ENCODE measurements at places on chromosomes 3 and 15. TPM values are rescaled to one million over a fixed set of nuclear protein-coding genes. Genes with fewer than 3 reads are reported as not detected.
A peak's percentile ranks its signal among the peaks of the same experiment; 100 is the strongest.

NCBP2 gene
- polyA plus RNA-seq = 46.4 TPM

DNA sequence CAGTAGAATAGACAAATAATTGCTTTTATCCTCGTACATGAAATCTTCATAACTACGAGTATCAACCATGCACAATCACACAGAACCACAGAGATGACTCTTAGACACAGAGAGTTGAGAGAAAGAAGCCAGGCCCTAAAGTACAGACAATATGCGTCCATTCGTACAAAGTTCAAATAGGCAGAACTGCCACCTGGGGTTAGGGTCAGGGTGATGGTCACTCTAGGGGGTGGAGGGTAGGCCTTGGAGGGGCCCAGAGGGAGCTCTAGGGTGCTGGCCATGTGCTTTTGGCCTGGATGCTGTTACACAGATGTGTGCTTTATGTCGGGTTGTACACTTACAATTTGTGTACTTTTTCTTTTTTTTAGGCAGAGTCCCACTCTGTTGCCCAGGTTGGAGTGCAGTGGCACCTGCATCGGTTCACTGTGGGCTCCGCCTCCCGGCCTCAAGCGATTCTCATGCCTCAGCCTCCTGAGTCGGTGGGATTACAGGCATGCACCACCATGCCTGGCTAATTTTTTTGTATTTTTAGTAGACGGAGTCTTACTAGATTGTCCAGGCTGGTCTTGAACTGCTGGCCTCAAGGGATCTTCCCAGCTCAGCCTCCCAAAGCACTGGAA lies 65.9 kb upstream of the KLF13 start:
- H3K36me3 ChIP-seq = no peaks in the 10 kb centered on the region
- no peak overlapping the region for H3K27ac ChIP-seq
- H3K27me3 ChIP-seq = no peaks in the 10 kb centered on the region
- H3K4me1 ChIP-seq = peaks cover 64% of the 10 kb centered on the region

DNA sequence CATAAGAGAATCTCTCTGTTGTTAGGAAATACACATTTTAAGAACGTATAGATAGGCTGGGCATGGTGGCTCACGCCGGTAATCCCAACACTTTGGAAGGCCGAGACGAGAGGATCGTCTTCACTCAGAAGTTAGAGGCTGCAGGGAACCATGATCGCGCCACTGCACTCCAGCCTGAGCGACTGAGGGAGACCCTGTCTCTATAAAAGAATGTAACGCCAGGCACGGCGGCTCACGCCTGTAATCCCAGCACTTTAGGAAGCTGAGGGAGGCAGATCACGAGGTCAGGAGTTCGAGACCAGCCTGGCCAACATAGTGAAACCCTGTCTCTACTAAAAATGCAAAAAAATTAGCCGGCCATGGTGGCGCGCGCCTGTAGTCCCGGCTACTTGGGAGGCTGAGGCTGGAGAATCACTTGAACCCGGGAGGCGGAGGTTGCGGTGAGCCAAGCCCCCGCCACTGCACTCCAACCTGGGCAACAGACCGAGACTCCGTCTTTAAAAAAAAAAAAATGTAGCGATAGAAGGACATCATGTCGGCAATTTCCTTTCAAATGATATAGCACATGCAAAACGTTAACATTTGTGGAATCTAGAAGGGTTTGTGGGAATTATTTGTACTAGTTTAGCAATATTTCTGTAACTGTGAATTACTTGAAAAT lies 730 bp upstream of the RPL14 start:
- peak overlapping the region; percentile 88 for H3K27ac ChIP-seq
- H3K4me3 ChIP-seq = peak overlapping the region; percentile 91
- no peaks in the 10 kb centered on the region for H3K27me3 ChIP-seq
- peaks cover 5% of the 10 kb centered on the region for H3K36me3 ChIP-seq

TMOD2 gene
- polyA plus RNA-seq = 4.4 TPM

DNA sequence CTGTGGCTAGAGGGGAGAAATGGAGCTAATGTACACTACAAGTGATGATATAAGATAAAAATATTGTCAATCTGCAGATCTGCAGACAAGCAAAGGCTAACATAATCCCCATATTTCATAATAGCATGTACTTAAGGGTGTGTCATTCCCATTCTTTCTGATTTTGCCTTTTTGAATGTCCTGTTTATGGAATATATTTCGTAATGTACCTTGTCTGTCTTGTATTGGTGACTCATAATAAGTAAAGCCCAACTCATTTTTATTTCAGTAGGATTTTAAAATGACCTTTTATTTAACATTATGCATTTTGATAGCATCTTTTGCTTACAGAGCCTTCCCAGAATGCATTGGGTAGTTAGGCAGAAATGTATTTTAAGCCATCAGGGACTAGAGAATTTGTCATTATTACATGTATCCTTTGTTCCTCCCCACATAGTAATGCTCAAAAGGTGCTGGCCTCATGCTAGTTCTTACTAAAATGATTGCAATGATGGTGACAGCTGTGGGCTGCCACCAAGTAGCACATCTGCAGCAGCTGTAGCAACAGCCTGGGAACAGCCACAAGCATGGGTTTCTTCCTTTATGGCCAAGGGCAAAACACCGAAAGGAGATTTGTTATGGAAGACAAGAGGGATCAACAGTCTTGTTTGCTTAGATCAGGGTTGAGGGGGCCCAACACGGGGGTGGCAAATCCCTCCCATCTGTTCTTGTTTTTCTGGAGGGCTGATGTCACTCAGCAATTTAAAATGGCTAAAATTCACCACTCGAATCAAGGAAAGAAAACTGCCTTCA lies 188.5 kb downstream of the CADPS start:
- no peaks in the 10 kb centered on the region for H3K4me1 ChIP-seq
- no peaks in the 10 kb centered on the region for H3K27me3 ChIP-seq
- H3K27ac ChIP-seq = no peak overlapping the region
- no peak overlapping the region for H3K4me3 ChIP-seq
- no peaks in the 10 kb centered on the region for H3K36me3 ChIP-seq
- DNase-seq = no peak

NMB gene
- 1.4 TPM for polyA plus RNA-seq

GRCh38 chr3:172448661-172449465 lies 607 bp upstream of the GHSR start:
- H3K4me3 ChIP-seq = no peak overlapping the region
- no peak for DNase-seq
- H3K27me3 ChIP-seq = peaks cover 41% of the 10 kb centered on the region
- H3K4me1 ChIP-seq = peaks cover 28% of the 10 kb centered on the region
- H3K27ac ChIP-seq = no peak overlapping the region
- no peaks in the 10 kb centered on the region for H3K36me3 ChIP-seq

DNA sequence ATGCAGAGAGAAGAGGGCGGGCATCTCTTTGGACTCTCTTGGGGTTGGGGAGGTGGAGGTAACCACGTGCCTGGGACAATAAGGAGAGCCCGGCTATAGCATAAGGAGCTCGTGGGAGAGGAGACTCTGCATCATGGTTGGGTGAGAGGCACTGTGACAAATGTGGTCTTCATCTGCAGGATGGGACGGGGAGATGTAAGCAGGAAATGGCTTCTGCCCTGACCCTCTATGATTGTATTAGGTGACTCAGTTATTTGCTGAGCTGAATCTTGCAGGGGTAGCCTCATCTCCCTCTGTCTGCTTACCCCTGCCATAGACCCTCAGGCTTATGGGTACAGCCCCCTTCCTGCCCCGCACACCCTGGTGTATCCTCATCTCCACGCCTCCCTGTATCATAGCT lies 48.7 kb downstream of the CORO2B start:
- no peaks in the 10 kb centered on the region for H3K36me3 ChIP-seq
- peaks cover 65% of the 10 kb centered on the region for H3K4me1 ChIP-seq
- no peaks in the 10 kb centered on the region for H3K27me3 ChIP-seq
- H3K27ac ChIP-seq = no peak overlapping the region

SLC6A11 gene
- not detected for polyA plus RNA-seq

- no peak overlapping the region for H3K4me3 ChIP-seq
- DNase-seq = no peak
- no peaks in the 10 kb centered on the region for H3K36me3 ChIP-seq
- H3K27me3 ChIP-seq = peaks cover 5% of the 10 kb centered on the region
Measured at GRCh38 chr3:57150113-57150581, 15.0 kb downstream of the IL17RD start.

GRCh38 chr3:83890763-83891135 lies 1068.0 kb upstream of the CADM2 start:
- H3K27me3 ChIP-seq = no peaks in the 10 kb centered on the region
- no peak overlapping the region for H3K27ac ChIP-seq
- DNase-seq = no peak
- H3K4me3 ChIP-seq = no peak overlapping the region

PAQR5 gene
- not detected for polyA plus RNA-seq

PCLAF gene
- polyA plus RNA-seq = 0.92 TPM

TTLL13 gene
- 0.33 TPM for polyA plus RNA-seq

- no peak for DNase-seq
- no peak overlapping the region for H3K4me3 ChIP-seq
- H3K36me3 ChIP-seq = no peaks in the 10 kb centered on the region
- H3K27ac ChIP-seq = no peak overlapping the region
- no peaks in the 10 kb centered on the region for H3K4me1 ChIP-seq
- no peaks in the 10 kb centered on the region for H3K27me3 ChIP-seq
Measured at GRCh38 chr3:115855911-115856310, 232.6 kb downstream of the GAP43 start.

DNA sequence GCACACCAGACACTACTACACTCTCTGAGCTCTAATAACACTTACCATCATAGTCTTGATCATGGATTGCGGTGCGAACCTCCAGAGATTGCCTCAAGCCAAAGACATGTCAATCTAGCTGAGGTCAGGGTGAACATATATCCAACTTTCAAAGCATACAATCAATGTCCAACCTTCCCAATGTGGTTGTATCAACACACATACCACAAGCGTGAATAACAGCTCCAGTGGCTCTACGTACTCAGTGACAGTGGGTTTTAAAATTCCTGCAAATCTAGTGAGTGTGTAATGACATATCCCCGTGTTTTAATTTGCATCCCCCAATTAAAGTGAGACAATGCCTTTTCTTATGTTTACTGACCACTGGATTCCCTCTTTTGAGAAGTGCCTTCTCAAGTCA lies 29.6 kb downstream of the SFMBT1 start:
- H3K4me1 ChIP-seq = peaks cover 27% of the 10 kb centered on the region
- no peak overlapping the region for H3K27ac ChIP-seq
- no peaks in the 10 kb centered on the region for H3K27me3 ChIP-seq
- DNase-seq = no peak
- H3K36me3 ChIP-seq = no peaks in the 10 kb centered on the region

GOLGA8M gene
- polyA plus RNA-seq = 0.28 TPM

DNA sequence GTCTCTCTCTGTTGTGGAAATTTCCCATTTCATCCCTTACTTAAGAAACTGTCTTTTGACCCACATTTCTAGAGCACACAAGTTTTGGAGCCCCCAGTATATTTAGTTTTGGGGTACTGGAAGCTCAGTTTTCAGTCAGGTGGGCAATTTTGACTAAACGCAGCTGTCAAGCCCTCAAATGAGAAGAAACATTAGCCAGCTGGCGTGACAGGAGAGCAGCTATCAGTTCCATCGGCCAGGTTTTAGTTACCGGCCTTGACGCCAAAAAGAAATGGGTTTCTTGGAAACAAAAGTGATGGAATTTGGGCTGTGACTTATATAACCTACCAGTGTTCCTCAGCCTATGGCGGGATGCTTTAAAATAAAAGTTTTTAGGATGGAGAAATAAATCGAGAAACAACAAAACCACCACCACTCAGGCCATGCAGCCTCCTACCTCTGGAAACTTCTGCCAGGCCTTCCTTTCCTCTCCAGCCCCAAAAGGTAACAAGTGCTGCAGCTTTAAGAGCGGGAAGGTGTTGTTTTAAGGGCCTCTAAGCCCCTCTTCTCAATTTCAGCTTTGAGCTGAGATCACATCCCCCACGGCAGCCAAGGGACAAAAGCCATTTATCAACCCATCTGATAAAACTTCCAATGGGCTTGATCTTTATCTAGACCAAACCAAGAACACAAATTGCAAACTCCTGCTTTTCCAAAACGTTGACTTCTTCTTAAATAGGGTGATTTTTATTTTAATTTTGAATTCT lies 18.3 kb downstream of the RGMA start:
- H3K36me3 ChIP-seq = no peaks in the 10 kb centered on the region
- peaks cover 11% of the 10 kb centered on the region for H3K4me1 ChIP-seq
- DNase-seq = no peak
- H3K4me3 ChIP-seq = no peak overlapping the region

- no peak overlapping the region for H3K27ac ChIP-seq
- no peak for DNase-seq
- H3K27me3 ChIP-seq = no peaks in the 10 kb centered on the region
- H3K4me3 ChIP-seq = no peak overlapping the region
- H3K4me1 ChIP-seq = no peaks in the 10 kb centered on the region
Measured at GRCh38 chr3:56123487-56123886, 344.8 kb downstream of the ERC2 start.

CP gene
- polyA plus RNA-seq = not detected

DNA sequence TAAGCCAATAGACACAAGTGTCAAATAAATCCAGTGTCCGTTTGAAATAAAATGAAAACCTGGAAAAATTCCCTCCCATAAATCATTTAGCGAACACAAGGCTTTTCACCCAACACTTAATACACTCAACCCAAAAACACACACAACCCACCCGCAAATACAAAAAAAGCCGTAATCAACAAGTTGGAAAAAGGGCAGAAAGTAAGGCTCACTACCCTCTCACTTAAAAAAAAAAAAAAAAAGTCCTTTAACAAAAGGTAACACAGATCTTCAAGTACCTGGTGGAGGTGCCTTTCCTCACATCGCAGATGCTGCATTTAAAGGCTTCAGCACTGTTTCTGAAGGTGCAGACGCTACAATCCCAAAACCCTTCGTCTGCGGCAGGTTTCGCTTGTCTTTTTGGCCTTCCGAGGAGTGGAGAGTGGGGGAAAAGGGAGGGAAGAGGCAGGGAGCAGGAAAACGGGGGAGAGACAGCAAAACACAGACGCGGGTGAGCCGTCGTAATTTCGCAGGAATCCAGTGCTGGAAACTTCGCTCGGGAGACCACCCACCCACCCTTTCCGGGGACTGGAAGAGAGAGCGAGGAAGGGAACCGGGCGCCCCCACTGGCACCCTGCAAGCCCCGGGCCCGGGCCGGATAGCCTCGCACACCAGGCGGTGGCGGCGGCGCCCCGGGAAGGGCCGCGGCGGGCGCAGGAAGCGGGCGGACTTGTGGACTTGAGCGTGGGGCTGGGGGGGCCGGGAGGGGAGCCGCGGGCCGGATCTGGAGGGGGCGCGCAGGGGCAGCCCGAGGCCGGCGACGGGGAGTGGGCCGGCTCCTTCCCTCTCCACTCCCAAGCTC lies 401.8 kb downstream of the SHQ1 start:
- H3K36me3 ChIP-seq = no peaks in the 10 kb centered on the region
- peak within 1 kb of the TSS; percentile 81 for H3K4me3 ChIP-seq
- H3K27ac ChIP-seq = peak within 1 kb of the TSS; percentile 24
- no peak for DNase-seq
